Right atrium auricular region (tissue), 2 donors: ENCODE measurements at places on chromosomes 13 and 19. TPM values are rescaled to one million over a fixed set of nuclear protein-coding genes. Genes with fewer than 3 reads are reported as not detected.

- H3K27ac ChIP-seq, result no peak overlapping the region
- H3K36me3 ChIP-seq, result no peaks in the 10 kb centered on the region
- no peak for DNase-seq
- H3K27me3 ChIP-seq, result no peaks in the 10 kb centered on the region
Observed at GRCh38 chr19:10737722-10738121, 19.8 kb downstream of the DNM2 start.

The PCP2 gene
- total RNA-seq, result not detected

- DNase-seq, result no peak
- no peaks in the 10 kb centered on the region for H3K4me1 ChIP-seq
- no peak overlapping the region for H3K27ac ChIP-seq
- H3K36me3 ChIP-seq, result no peaks in the 10 kb centered on the region
- no peaks in the 10 kb centered on the region for H3K27me3 ChIP-seq
- no peak overlapping the region for H3K4me3 ChIP-seq
Observed at GRCh38 chr13:111486801-111487200, 166.4 kb downstream of the TEX29 start.

GRCh38 chr13:44715287-44716230 lies 139.4 kb upstream of the TSC22D1 start:
- H3K36me3 ChIP-seq, result no peaks in the 10 kb centered on the region
- H3K4me3 ChIP-seq, result no peak overlapping the region
- no peak overlapping the region for H3K27ac ChIP-seq
- H3K27me3 ChIP-seq, result no peaks in the 10 kb centered on the region

The RAVER1 gene
- 14.8 TPM for total RNA-seq

DNA sequence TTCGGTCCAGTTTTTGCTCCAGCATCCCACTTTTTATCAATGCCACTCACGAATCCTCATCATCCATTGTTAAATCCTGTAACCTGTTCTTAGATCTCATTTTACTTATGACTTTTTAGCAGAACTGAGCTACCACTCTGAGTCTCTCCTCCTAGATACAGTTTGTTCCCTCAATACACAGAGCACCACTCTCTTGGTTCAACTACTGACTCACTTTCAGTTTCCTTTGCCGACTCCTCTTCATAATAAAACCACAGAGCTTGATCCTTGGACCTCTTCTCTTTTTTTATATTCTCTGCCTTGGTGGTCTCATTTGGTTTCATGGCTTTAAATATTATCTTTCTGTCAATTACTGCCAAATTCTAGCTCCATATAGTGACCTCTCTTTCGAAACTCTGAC lies 150.3 kb downstream of the SLITRK5 start:
- no peaks in the 10 kb centered on the region for H3K36me3 ChIP-seq
- H3K4me3 ChIP-seq, result no peak overlapping the region
- H3K27ac ChIP-seq, result no peak overlapping the region
- DNase-seq, result no peak
- no peaks in the 10 kb centered on the region for H3K4me1 ChIP-seq

The PSG11 gene
- total RNA-seq, result not detected

- H3K4me1 ChIP-seq, result no peaks in the 10 kb centered on the region
- no peaks in the 10 kb centered on the region for H3K27me3 ChIP-seq
- DNase-seq, result no peak
- no peak overlapping the region for H3K27ac ChIP-seq
- H3K4me3 ChIP-seq, result no peak overlapping the region
Observed at GRCh38 chr19:23345838-23346237, 49.4 kb downstream of the ZNF91 start.
